Fibroblast of skin of right biceps (primary cell): ENCODE measurements at places on chromosomes 4 and X.

DNA sequence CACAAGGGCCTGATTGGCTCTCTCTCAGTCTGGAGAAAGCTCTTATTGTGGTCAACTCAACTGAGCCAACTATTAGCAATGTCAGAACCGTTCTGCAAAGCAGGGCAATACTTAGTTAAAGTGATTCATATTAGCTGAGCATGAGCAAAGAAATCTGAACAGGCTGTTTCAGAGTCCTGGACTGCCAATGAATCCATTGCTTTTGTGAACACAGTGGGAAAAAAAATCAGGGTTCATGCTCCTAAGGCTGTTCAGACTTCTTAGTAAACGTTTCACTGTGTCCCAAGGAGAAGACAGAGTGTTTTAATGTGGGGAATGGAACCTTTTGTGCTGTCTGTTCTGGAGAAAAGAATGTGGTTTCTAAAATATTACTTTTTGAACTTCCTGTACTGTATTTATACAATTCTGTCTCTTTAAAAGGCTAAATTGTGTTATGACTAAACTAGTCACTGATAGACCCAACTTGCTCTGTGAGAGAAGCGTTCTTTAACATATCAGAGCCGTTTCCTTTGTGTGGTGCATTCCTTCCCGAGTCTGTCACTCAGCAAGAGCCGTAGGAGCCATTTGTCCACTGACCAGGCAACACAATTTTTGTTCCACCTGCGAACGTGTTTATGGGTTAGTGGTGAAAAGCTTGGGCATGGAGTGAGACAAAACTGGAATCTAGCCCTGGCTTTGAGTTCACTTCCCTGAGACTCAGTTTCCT is 366.1 kb downstream of the FBXO8 start:
- DNase-seq: peak; percentile 57

DNA sequence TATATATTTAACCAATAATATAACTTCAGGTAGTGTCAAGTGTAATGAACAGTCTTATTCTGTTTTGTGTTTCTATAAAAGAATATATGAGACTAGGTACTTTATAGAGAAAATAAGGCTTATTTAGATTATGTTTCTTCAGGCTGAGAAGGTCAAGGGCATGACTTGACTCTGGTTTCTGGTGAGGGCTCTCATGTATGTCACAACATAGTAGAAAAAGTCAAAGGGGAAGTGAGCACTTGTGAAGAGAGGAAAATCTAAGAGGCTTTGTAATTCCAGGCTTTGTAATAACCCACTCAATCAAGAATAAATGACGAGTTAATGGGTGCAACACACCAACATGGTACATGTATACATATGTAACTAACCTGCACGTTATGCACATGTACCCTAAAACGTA is 27.6 kb downstream of the PRR32 start:
- DNase-seq: no peak

DNA sequence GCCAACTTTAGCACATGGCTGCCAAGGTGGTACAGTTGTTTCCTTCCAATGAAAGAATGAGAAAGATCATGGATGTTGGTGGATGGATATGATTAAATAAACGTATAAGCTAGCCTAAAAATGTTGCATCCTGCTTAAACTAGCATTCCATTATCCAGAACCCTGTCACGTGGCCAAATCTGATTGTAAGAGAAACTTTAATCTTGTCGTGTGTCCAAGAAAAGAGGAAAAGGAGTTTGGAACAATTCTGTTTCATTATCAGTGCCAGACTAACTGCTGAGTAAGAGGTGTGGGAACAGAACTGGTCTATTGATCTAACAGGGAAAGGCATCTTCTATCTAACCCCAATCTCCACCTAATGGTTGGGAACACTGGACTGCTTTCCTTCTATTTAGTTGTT is 325.2 kb upstream of the BMP3 start:
- DNase-seq: peak; percentile 17

GRCh38 chr4:186593587-186593973 is 38.2 kb upstream of the MTNR1A start:
- DNase-seq: no peak

GRCh38 chrX:33908074-33908473 is 224.0 kb downstream of the FAM47A start:
- no peak for DNase-seq

DNA sequence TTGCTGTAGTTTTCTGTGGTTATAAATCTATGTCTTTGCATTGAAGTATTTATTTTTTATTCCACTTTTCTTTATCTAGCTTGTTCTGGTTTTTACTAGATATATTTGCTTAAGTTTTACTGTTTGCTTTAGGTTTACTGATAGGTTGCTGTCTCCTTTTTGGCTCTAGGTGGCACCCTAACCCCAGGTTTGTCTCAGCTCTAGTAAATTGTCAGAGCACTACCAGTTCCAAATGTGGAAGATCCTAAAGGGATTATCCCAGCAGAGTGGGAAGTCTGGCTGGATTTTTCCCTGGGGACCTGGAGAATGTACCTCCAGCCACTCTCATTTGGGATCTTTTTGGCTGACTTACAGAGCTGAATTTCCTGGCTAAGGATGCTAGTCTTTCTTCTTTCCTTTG is 106.1 kb downstream of the PBDC1 start:
- DNase-seq: peak; percentile 24

DNA sequence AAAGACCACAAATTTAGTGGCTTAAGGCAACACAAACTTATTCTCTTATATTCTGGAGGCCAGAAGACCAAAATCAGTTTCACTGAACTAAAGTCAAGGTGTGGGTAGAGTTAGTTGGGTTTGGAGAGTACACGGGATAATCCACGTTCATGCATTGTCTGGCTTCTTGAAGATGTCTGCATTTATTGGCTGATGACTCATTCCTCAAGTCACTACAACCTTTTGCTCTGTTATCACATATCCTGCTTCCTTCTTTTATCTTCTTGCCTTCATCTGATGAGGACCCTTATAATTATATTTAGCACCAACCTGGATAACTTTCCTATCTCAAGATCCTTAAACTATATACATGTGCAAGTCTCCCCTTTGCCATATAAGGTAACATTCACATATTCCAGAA is 590.0 kb downstream of the FSTL5 start:
- no peak for DNase-seq

GRCh38 chr4:54746218-54746617 is 88.5 kb downstream of the KIT start:
- DNase-seq: peak; percentile 25

- DNase-seq: peak; percentile 48
Observed at GRCh38 chrX:23662853-23663252, 4.4 kb upstream of the PRDX4 start.

DNA sequence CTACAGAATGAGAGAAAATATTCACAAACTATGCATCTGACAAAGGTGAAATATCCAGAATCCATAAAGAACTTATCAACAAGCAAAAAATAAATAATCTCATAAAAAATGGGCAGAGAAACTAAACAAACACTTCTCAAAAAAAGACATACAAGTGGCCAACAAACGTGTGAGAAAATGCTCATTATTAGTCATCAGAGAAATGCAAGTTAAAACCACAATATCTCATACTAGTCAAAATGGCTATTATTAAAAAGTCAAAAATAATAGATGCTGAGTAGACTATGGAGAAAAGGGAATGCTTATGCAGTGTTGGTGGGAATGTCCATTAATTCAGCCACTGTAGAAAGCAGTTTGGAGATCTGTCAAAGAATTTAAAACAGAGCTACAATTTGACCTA is 533.3 kb downstream of the TMA16 start:
- DNase-seq: no peak

DNA sequence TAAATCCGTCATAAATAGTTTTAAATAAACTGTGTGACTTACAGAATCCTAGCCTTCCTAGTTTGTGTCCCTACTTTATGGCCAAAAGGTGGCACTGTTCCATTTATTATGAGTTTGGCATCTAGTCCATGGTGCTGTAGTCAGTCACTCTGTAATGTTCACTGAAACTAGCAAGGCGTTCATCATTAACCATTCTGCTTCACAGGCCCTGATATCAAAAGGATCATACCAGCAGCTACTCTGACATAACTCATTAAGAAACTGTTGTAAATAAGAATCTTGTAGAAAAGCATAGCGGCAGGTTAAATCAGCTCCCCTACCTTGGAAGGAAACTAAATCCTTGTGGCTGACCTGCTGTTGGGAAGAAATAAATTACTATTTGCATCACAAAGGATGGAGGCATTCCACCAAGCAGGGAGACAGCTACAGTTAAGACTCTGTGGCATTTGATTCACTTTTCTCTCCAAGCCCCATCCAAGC is 919.6 kb upstream of the DIAPH2 start:
- peak; percentile 3 for DNase-seq

- DNase-seq: no peak
Observed at GRCh38 chr4:11505221-11505971, 76.7 kb upstream of the HS3ST1 start.
